Kasumi-1 (cell line): ENCODE measurements at places on chromosomes 7 and 10.
A peak's percentile ranks its signal among the peaks of the same experiment; 100 is the strongest.

- no peak for DNase-seq
Measured at GRCh38 chr7:45606931-45607330, 32.8 kb downstream of the ADCY1 start.

GRCh38 chr7:432933-433332 is 86.7 kb downstream of the PDGFA start:
- no peak for DNase-seq

- DNase-seq: no peak
Measured at GRCh38 chr7:19663816-19664462, 44.9 kb downstream of the POLR1F start.

- DNase-seq: no peak
Measured at GRCh38 chr10:10295537-10295936, 722.1 kb upstream of the CELF2 start.

GRCh38 chr10:69939061-69939460 is 113.6 kb upstream of the MACROH2A2 start:
- DNase-seq: no peak

DNA sequence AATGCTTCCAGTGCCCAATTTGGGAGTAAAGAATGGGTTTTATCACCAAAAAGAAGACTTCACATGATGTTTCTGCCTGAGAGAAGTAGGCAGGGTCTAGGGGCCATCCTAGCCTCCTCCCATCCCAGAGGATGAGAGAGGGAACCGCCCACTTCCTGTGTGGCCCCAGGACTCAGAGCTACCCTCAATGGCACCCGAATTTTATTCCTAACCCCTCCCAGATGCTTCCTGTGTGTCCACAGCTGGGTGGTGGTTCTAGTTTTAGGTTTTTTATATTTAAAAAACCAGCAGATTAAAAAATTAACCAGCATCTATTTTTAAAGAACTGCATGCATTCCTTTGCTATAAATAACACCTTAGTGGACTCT is 583.5 kb downstream of the PTPRN2 start:
- DNase-seq: no peak

DNA sequence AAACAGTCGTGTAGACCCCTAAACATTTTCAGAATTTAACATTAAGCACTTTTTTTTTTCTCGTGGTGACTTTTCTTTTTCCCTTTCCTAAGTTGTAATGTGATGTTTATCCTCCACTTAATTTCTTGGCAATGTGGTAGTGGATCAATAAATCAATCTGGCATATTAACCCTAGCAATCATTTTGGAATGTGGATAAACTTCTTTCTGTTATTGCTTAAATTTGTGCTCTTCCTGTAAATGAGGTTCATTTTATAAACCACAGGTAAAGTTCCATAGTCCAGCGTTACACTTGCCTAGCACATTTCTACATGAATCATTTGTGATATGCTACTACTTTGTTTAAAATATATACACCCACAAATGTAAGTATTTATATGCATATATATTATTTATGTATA is 247.4 kb upstream of the ETV1 start:
- DNase-seq: no peak

DNA sequence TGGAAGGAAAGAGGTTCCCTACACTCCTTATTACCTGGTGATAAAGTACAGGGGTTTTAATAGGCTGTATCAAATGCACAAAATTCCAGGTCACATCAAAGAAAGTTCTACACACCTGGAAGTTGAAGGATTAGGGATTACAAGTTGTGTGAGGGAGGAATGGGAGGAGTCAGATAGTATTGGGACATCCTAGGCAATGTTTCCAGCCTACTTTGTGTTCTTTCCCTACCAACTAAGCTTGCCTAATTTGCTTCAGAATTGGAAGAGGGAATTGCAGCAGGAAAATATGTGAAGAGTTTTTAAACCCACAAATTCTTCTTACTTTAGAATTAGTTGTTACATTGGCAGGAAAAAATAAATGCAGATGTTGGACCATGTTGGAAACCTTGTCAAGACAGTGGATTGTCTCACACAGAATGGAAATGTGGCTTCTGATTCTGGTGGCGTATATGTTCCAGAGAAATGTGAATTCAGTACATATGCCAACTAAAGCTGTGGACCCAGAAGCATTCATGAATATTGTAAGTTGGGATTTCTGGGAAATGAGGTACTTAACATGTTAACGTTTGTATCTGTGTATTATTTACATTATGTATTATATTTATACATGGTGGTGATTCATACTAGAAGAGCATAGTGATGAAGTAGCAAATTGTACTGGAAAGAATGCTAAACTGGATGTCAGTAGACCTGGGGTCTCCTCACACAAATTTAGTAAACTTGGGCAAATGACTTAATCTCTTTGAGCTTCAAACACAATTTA is at the start of gene LIPM:
LIPM (plus strand) TSS at position 208 of the 763 bp plus-strand sequence; CDS start at position 375, 167 bp downstream.
- DNase-seq: no peak

- no peak for DNase-seq
Measured at GRCh38 chr7:28088032-28088431, 92.6 kb downstream of the JAZF1 start.

DNA sequence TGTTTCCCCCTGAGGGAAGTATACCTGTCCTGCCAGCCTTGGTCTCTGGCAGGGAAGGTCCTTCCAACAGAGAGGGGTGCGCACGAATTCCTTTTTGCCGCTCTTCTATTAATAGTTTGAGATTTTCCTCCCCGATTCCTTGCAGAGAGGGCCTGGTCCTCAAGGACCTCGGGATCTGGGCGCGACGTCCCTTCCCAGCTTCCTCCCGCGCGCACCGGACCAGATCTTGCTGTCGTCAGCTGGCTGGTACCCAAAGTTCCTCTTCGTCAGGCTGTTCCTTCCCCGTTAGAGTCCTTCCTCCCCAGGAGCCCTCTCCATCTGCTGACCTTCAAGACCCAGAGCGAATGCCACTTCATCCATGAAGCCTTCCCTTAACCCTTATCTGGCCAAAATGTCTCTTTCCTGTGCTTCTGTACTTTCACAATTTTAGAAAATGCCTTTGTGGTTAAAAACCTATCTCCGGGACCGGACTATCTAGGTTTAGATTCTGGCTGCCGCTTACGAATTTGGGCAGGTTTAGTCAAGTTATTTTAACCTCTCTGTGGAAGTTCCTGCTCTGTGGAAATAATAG is 851 bp upstream of the GOT1 start:
- DNase-seq: peak; percentile 75

- DNase-seq: no peak
Measured at GRCh38 chr7:69467826-69468225, 130.4 kb upstream of the AUTS2 start.

- DNase-seq: no peak
Measured at GRCh38 chr7:28190077-28190710, 9.6 kb upstream of the JAZF1 start.

DNA sequence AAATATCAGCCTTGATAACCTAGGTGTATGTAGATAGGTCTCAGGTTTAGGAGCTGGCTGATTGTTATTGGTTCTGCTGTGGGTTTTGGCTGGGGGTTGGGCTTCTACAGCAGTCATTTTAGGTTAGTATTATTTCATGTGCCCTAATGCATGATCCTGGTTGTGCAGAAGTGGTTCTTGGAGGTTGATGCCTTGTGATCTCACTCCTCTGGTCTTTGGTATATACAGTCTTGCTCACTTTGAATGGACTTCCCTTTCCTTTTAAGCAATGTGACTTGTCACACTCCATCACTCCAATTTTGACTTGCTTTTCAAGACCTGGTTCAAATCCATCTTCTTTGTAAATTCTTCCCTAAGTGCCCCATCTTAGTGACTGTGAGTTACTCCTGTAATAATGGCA is 188.9 kb downstream of the LRMDA start:
- peak; percentile 7 for DNase-seq

GRCh38 chr10:99612167-99612831 is 7.9 kb downstream of the SLC25A28 start:
- DNase-seq: peak; percentile 90

DNA sequence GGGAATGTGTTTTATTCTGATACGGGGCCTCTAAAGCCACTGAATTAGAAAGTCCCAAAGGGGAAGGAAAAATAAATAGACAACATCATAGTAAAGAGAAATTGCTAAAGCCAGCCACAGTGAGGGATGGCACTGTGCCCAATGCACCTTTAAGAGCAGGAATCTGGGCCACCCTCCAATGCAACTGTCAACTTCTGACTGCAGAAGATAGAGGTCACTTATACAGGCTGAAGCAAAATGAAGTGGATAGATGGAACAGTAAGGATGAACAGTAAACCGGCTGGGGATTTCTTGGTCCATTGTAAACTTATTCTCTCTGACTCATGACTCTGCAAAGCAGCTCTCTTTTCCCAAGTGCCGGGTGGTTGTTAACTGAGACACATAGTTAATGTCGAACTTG is 54.0 kb upstream of the KCNIP2 start:
- no peak for DNase-seq

- DNase-seq: no peak
Measured at GRCh38 chr7:18754766-18755165, 259.2 kb downstream of the HDAC9 start.

GRCh38 chr10:21090609-21091082 is 193.5 kb upstream of the NEBL start:
- DNase-seq: peak; percentile 21

DNA sequence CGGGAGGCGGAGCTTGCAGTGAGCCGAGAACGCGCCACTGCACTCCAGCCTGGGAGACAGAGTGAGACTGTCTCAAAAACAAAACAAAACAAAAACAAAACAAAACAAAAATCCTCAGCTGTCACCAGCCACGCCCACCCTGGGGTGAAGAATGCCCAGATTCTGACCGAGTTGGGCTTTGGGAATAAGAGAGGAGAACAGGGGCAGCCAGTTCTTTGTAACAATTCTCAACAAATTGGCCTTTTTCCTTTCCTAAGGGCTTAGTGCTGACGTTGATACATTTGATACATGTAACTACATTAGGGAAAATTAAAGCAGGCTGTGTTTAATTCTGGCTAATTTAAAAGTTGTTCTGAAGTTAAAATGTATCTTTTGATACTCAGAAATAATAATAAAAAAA is 121.0 kb downstream of the EPC1 start:
- DNase-seq: no peak

DNA sequence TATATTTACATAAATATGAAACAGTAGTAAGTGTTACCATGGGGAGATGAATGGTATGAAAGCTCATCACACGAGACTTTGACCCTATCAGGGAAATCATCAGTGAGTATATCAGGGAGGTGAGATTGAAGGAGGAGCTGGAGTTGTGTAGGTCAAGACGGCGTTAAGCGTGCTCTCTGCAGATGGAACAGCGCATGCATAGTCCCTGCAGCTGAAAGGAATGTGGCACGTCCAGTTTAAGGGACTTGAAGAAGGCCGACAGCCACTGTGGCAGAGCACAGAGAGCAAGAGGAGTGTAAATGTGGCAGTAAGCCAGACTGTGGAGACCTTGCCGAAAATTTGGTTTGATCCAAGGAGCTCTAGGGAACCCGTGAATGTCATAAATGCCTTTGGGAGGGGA is 38.9 kb downstream of the POU6F2 start:
- DNase-seq: no peak

GRCh38 chr7:54857294-54857693 is 98.3 kb upstream of the SEC61G start:
- no peak for DNase-seq

DNA sequence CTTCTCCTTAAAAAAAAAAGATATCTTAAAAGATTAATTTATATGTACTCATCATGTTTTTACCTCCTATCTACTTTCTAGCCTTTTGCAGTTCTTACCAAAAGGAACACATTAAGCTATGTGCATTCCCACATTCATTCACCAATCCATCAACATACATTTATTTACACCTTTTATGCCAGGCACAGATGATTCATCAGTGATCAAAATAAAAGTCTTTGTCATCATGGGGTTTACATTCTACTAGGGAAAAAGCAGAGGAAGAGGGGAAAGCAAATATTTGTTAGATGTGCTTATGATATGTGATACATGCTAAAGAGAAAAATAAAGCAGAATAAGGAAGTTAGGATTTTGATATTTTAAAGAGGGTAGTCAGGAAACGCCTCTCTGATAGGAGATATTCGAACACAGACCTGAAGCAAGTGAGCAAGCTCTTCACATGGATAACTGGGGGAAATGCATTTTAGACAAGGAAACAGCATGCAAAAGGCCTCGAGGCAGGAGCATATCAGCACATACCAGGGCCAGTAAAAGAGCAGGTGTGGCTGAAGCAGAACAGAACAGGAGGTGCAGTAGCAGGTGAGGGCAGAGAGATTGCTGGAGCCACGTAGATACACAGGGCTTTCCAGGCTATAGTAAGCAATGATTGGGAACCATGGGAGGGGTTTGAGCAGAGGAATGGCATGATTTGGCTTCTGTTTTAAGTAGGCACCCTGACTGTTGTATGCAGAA is 67.4 kb downstream of the REEP3 start:
- DNase-seq: no peak

DNA sequence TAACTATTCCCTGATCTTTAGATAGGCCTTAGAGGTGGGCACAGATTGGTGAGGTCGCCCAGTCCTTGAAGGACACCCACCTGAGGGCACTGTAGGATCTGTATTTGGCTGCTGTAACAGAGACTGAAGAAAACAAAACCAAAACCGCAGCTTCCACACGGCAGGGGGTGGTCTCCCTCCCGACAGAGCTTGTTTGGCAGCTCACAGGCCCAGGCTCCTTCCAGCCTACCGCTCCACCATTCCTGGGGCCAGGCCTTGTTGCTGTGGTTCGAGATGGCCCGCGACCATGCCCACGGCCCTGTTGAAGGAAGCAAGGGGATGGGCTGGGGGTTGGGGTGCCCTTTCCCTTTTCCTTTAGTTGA is 30.4 kb downstream of the ZNF783 start:
- no peak for DNase-seq

DNA sequence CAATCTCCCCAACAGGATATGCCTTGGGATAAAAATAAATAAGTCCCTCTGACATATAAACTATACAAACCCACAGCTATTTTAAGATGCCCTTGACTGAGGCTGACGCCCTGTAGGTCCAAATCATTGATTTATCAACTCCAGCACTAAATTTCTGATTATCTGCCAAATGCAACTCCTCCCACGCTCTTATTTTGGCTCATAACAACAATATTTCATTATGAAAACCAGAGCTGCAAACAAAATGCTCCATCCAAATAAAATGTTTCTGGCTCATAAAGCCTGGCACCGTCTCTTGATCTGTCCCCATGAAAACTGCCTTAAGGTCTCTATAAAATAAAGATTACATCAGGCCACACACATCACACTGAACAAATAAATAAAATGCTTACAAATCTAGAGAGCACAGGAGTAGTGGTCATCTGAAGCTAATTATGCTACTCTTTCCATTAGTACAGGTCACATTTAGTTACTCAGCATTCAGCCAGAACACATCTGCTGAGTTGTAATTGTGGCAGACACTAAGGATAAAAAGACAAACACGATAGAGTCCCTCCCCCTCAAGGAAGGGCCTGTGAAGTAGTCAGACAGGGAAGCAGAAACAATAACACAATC is 28.8 kb downstream of the CACUL1 start:
- no peak for DNase-seq

DNA sequence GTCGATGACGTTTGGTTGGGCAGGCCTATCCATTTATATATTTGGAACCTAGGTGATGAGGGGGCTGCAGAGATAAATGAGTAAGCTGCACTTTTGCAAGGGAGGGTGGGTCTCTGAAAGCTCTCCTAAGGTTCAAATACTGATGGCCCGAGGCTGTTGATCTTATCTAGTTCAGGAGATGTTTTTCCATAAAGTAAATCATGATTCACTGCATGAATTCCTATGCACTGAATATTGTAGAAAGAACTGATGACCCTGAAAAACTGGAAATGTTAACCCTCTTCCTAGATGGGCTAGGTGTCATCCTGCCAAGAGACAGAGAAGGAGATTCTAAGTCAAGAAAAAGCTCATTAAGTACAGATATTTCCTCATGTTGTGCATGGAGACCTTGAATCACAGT is 459.9 kb downstream of the PLXNA4 start:
- no peak for DNase-seq

GRCh38 chr10:73404690-73405089 is 9.2 kb downstream of the ANXA7 start:
- no peak for DNase-seq

GRCh38 chr7:99623091-99623693 is 6.4 kb downstream of the ZSCAN25 start:
- no peak for DNase-seq
